ENCODE measurements at places on chromosomes 1 and 21.

DNA sequence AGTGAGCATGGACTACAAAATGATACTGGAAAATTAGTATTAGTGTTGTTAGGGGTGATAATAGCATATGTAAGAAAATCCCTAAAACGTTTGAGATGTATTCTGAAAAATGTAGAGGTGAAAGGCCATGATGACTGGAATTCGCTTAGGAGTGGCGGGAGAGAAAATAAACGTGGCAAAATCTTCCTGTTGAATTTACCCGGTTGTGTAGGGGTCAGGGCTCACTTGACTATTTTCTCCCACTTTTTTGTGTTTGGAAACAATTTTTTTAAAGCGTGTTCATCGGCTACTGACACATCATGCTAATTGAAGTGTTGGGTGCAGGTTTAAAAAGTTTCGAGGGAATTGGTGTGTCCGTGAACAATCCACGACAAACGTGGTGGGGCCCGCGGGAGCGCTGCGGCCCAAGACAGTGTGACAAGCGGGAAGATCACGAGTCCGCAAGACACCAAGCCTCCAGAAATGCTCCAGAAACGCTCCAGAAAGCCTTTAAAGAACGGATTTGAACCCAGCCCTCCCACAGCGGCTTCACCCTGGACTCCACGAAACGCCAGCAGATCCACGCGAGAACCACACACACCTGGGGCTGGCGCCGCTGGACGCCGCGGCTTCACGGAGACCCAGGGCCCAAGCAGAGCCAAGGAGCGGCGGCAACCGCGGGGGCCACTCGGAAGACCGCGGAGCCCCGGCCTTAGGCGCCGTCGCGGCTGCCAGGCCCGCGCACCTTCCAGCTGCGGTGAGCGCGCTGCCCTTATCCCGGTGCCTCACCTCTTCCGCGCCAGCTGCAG, 573 bp downstream of the PSMG1 start:
- peak; percentile 31 for DNase-seq

GRCh38 chr1:213744780-213745179, 243.0 kb upstream of the PROX1 start:
- DNase-seq = no peak

DNA sequence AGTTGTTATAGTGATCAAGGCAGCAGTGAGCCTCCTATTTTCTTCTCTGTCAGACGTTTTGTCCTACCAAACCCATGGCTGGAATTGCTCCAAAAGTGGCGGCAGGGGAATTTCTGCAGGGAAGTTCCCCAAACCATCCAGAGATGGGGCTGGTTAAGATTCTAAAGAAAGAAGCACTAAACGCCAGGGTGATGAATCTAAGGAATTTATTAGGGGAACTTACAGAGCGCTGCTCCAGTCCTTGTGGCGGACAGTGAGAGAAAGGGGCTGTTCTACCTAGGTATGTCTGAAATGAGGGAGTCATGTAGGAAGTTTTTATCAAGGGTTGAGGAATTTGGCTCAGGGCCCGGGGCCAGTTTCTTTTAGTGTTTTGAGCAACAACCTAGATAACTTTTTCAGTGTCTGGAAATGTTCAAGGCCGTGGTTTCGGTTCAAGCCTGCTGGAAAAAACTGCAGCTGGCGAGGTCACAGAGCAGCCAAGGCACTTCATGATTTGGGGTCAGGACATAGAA, 222.4 kb upstream of the B3GALT2 start:
- no peak for DNase-seq

DNA sequence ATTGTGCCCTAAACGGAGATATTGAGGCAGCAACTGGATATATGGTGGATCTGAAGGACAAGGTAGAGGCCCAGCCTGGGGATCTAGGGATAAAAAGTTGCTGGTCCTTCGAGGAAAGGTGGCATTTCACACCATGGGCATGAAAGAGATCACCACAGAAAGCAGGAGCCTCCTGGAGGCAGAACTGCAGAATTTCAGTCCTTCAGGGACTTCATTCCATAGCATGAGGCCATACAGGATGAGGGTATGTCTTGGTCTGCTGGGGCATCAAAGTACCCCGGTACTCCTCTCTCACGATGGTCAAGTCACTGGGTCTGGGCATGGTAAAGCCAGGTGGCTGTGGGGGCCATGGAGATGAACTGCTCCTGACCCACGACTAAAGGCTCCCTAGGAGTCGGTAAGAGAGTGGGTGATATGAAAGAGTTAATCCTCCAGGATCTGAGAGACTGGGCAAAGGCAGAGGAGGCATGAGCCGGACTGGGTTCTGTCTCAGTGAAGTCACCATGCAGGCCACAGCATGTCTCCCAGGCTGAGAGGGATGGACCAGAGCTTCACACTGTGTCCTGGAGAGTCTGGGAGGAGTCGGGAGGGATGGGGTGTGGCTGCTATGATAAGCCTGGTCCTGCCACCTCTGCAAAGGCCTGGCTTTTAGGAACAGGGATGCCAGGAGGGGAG, 5.8 kb upstream of the SPRR5 start:
- DNase-seq = no peak

- DNase-seq = no peak
These were observed 15.3 kb upstream of the RABGGTB start for GRCh38 chr1:75770761-75771160.

DNA sequence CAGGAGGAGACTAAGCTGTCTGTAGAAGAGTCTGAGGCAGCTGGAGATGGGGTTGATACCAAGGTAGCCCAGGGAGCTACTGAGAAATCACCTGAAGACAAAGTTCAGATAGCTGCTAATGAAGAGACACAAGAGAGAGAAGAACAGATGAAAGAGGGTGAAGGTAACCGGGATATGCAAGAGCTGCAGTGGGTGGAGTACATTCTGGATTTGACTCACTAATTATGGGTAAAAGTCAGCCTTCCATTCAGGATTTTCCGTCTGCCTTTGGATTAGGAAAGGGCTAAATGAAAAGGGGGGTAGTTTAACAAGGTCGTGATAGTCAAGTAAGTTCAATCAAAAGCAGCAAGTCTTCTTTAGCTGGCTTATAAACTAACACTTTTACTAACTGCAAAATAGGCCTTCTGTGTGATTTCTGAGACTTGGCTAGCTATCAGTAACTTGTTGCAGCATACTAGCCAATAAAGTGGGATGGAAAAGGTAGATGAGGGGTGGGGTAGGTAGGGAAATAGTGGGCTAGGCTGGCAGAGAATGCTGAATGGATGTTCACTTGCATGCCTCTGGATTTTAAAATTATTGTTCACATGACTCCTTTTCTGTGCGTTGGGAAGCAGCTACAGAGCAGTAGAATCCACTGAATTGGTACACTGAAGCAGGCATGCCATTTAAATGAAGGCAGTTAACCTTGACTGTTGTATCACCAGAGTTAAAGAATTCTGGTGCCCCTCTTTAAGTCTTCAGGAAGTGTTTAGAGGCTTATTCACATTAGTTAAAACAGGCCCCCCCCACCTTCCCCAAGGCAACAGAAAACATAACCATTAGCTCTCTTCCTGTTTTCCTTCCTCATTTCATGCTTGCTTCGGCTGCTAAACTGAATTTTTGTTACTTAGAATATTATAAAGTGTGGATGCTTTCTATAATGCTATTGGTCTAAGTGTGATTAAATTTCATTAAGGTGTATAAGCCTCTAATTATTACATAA, 15.4 kb downstream of the CCDC17 start:
- DNase-seq = no peak

DNA sequence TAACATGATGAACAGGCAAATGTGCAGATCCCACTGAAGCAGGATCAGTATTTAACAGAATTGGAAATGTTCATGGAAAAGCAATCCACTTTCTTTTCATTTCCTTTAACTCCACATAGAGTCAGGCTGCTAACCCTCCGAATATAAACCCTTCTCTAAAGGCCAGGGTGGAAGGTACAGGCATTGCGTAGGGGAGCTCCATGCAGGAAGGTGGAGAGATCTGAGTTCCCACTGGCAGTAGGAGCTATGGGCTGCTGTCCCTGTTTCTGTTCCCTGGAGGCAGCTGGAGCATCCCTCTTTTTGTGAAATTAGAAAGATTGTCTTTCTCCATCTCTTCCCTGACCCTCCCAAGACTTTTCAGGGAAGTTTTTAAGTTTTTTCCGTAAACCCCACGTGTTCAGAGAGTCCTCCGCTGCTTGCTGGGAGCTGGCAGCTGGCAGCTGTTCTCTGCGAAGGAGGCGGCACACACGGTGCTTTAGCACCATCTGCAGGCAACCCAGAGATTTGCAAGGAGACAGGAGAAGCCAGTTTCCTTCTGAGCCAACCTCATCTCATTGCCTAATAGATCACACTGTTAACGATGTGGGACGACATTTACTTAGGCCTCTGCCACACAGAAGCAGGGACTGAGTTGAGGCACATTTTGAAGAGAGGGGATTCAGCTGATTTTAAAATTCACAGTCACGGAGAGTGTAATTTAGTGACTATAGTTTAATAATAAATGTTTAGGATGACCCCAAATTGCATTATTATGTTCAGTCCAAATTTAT, 55.4 kb upstream of the HOOK1 start:
- peak; percentile 82 for DNase-seq

DNA sequence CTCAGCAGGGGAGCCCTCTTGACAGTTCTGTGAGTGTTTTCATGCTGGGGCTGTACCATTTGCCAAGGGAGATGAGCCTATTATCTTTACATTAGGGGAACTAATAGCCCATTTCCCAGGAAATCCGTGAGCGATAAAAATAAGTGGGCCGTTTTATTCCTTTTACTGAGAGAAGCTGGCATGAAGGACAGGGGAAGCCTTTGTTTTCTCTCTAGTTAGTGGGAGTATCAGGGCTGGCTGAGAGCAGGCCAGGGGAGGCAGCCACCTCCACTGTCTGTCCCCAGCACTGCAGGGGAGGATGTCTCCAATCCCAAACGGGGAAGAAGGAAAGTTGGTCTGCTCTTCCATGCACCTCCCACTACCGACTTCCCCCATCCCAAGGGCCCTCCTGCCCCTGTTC, 2.5 kb downstream of the UBL4B start:
- DNase-seq = peak; percentile 55

GRCh38 chr1:183550915-183551314, 39.3 kb downstream of the NCF2 start:
- no peak for DNase-seq

- DNase-seq = peak; percentile 85
These were observed 440 bp downstream of the PIGP start for GRCh38 chr21:37072274-37072987.

GRCh38 chr1:2583331-2583791, 3.2 kb upstream of the PRXL2B start:
- DNase-seq = no peak

DNA sequence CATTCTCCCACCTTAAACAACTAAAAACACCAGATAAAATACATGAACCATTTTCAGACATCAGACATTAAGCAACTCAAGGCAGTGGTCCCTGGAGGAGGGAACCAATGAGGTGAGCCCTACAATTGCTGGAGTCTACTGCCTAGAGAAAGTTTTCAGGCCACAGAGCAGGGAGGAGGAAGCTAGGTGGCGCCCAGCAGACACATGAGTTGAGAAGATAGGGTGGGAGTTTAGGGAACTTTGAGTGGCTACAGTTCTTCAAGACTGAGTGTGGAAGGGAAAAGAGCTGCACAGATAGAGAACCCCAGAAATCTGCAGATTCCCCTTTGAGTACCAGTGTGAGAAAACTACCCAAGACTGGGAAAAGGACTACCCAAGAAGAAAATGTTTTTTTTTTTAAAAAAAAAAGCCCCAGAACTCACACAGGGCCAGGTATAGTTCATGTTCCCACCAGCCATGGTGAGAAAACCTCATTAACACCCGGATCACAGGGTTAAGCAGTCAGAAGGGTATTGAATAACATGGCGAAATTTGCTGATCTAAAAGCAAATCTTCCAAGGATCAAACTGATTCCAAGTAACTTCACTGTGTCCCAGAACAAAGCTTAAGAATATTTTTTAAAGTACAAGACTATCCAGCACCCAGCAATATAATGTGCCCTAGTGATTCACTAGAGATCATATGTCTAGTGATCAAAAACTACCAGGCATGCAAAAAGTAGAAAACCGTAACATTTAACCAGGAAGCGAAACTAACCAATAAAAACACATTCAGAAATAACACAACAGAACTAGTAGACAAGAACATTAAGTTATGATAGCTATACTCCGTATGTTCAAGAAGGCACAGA, 12.0 kb downstream of the ALDH9A1 start:
- no peak for DNase-seq

DNA sequence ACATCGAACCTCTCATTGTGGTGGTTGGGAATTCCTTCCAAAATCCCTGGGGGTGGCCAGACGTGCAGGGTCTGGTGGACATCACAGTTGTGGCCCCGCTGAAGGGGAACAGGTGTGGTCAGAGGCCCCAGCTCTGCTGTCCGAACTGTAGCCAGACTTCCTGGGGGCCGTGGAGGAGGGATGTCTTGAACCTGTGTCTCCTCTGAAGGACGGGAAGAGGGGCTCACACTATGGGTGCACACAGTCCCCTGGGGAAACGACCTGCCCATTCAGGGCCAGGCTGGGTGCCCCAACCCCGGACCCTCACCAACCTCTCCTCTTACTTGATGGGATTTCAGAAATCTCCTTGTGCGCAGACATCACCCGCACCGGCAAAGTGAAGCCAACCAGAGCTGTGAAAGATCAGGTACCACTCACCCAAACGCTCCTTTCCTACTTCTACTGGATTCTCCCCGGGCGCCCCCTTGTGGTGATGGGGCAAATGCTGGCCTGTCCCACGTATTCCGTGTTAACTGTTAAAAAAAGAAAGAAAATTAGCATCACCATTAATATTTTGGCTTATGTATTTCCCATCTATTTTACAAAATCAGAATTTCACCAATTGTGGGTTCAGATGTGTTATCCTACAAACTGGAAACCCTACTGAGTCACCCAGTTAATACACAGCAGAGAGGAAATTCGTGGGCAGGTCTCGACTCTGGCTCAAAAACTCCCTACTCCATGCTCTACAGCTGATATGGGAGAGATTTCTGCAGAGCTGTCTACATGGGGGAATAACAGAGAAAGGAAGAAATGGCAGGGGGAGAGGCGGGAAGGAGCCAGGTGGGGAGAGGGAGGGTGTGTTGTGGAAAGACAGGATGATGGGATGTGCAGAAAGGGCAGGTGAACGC, 28.1 kb downstream of the PADI4 start:
- DNase-seq = peak; percentile 55

DNA sequence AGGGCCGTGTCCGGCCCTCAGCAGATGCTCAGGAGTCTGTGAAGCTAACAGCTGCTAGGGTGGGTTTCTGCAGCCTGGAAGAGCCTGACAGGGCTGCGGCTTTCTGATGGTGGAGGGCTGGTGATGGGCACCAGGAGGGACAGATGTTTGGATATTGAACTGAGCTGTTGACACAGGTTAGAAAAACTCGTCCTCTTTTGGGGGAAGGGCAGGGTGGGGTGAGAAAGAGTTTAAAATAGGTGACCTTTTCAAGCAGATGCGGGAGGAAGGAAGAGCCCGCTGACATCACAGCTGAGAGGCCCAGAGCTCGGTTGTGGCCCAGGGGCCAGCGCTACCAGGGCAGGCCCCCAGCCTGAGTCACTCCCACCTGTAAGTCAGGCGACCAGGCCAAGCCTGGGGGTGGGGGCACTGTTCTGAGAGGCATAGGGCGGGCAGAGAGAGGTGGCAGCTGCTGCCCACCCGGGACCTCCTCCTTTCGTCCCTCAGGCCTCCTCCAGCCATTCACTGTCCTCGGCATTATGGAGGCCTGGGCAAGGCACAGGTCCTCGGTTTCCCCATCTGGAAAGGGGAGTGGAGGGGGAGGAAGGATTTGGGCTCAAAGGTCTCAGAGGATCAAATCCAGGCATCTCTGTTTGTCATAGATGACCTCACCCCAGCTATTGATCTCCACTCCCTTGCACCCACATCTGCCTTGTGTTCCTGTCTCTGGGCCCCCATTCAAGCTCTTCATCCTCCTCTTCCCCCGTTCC, 32.3 kb upstream of the ID3 start:
- no peak for DNase-seq
